Trophoblast cell (in vitro differentiated cells and primary cell): ENCODE measurements at places on chromosomes 13 and 19.

GRCh38 chr19:7497292-7497691 lies 8.5 kb upstream of the PEX11G start:
- peaks cover 9% of the 10 kb centered on the region for H3K4me1 ChIP-seq

- no peak overlapping the region for H3K27ac ChIP-seq
- no peaks in the 10 kb centered on the region for H3K27me3 ChIP-seq
- DNase-seq = peak; percentile 18
- peaks cover 8% of the 10 kb centered on the region for H3K4me1 ChIP-seq
These were observed 89.4 kb upstream of the TSHZ3 start for GRCh38 chr19:31438401-31439269.

GRCh38 chr13:105485081-105485480 lies 1050.4 kb downstream of the EFNB2 start:
- H3K4me1 ChIP-seq = no peaks in the 10 kb centered on the region
- H3K27ac ChIP-seq = no peak overlapping the region
- no peaks in the 10 kb centered on the region for H3K36me3 ChIP-seq
- DNase-seq = no peak
- no peak overlapping the region for H3K4me3 ChIP-seq
- no peaks in the 10 kb centered on the region for H3K27me3 ChIP-seq

DNA sequence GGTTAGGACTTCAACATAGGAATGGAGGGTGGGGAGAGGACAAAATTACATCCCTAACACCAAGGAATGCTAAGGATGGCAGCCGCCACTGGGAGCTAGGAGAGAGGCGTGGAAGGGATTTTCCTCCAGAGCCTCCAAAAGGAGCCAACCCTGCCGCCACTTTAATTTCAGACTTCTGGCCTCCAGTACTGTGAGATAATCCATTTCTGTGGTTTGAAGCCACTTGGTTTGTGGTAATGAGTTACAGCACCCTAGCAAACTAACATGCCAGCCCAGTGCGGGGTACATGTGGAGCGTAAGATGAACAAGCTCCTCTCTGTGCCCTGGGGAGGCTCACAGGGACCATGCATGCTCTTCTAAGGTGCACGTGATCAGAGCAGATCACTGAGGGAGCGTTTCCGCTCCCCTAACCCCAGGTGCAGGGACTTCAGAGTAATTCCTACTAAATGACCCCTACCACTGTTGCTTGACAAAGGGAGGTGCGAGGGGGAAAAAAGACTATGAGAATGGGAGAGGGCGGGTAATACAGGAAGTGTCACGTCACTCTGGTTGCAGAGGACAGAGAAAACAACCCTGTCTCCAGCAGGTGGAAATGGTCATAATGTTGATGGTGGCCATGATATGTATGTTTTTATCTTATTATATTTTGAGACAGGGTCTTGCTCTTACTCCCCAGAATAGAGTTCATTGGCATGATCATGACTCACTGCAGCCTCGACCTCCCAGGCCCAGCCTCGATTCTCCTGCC lies 12.0 kb downstream of the FPR1 start:
- no peaks in the 10 kb centered on the region for H3K27me3 ChIP-seq
- no peaks in the 10 kb centered on the region for H3K4me1 ChIP-seq
- H3K36me3 ChIP-seq = no peaks in the 10 kb centered on the region
- H3K27ac ChIP-seq = no peak overlapping the region

- H3K4me1 ChIP-seq = no peaks in the 10 kb centered on the region
- no peaks in the 10 kb centered on the region for H3K27me3 ChIP-seq
- H3K36me3 ChIP-seq = no peaks in the 10 kb centered on the region
- DNase-seq = no peak
- H3K4me3 ChIP-seq = no peak overlapping the region
- H3K27ac ChIP-seq = no peak overlapping the region
These were observed 351.4 kb downstream of the SLITRK5 start for GRCh38 chr13:88022431-88023208.

DNA sequence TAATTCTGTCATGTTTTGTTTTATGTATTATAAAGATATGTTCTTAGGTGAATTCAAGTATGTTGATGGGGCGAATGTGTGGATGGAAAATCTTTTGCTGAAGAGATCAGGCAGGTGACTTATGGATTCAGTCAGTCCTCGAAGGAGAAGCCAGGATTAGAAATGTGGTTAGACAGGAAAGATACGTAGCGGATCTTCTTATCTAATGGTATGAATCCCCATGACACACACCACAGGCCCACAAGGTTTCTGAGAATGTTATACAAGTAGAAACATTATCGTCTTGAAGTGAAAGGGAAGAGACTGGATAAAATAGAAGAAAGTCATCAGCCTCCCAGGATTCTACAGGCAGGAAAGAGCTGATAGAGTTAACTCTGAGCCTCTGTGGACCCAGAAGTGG lies 69.0 kb upstream of the RFXAP start:
- peak; percentile 74 for DNase-seq
- peaks cover 1% of the 10 kb centered on the region for H3K4me1 ChIP-seq
- H3K27me3 ChIP-seq = no peaks in the 10 kb centered on the region
- no peak overlapping the region for H3K4me3 ChIP-seq
- no peaks in the 10 kb centered on the region for H3K36me3 ChIP-seq

DNA sequence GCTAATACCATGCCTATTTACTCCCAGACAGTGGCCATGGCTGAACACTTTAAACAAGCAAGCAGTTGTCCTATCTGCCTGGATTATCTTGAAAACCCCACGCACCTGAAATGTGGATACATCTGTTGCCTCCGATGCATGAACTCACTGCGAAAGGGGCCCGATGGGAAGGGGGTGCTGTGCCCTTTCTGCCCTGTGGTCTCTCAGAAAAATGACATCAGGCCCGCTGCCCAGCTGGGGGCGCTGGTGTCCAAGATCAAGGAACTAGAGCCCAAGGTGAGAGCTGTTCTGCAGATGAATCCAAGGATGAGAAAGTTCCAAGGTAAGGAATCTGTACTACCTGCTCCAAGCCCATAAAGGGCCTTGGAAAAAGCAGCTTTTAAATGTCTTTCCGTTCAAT lies 8.6 kb downstream of the RFPL4AL1 start:
- H3K4me3 ChIP-seq = no peak overlapping the region
- DNase-seq = peak; percentile 46
- no peak overlapping the region for H3K27ac ChIP-seq
- no peaks in the 10 kb centered on the region for H3K4me1 ChIP-seq
- no peaks in the 10 kb centered on the region for H3K27me3 ChIP-seq

- H3K4me3 ChIP-seq = no peak overlapping the region
- H3K36me3 ChIP-seq = no peaks in the 10 kb centered on the region
- DNase-seq = peak; percentile 52
- H3K27me3 ChIP-seq = no peaks in the 10 kb centered on the region
- H3K4me1 ChIP-seq = no peaks in the 10 kb centered on the region
- no peak overlapping the region for H3K27ac ChIP-seq
These were observed 1.8 kb downstream of the APOC4 start for GRCh38 chr19:44943801-44944249.

GRCh38 chr19:3669947-3670795 lies 30.1 kb downstream of the PIP5K1C start:
- peaks cover 17% of the 10 kb centered on the region for H3K4me1 ChIP-seq
- H3K36me3 ChIP-seq = peaks cover 10% of the 10 kb centered on the region
- no peaks in the 10 kb centered on the region for H3K27me3 ChIP-seq
- H3K27ac ChIP-seq = peak overlapping the region; percentile 49
- peak; percentile 66 for DNase-seq

DNA sequence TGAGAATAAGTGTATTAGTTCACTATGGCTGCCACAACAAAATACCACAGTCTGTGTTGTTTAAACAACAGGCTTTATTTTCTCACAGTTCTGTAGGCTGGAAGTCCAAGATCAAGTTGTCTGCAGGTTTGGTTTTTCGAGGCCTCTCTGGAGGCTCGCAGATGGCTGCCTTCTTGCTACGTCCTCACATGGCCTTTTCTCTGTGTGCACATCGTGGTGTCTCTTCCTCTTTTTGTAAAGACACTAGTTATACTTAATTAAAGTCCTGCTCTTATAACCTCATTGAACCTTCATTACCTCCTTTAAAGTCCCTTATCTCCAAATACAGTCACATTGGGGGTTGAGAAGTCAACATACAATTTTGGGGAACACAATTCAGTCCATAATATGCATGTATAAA lies 10.6 kb downstream of the CSNK1A1L start:
- no peaks in the 10 kb centered on the region for H3K36me3 ChIP-seq
- H3K27ac ChIP-seq = no peak overlapping the region
- no peaks in the 10 kb centered on the region for H3K4me1 ChIP-seq
- H3K4me3 ChIP-seq = no peak overlapping the region
- no peaks in the 10 kb centered on the region for H3K27me3 ChIP-seq

GRCh38 chr19:43799502-43800142 lies 2.6 kb downstream of the LYPD5 start:
- H3K27me3 ChIP-seq = peaks cover 4% of the 10 kb centered on the region
- H3K4me3 ChIP-seq = no peak overlapping the region
- peaks cover 11% of the 10 kb centered on the region for H3K4me1 ChIP-seq
- peak; percentile 90 for DNase-seq

- peaks cover 11% of the 10 kb centered on the region for H3K4me1 ChIP-seq
- no peak overlapping the region for H3K4me3 ChIP-seq
- peaks cover 7% of the 10 kb centered on the region for H3K36me3 ChIP-seq
- H3K27ac ChIP-seq = no peak overlapping the region
- H3K27me3 ChIP-seq = no peaks in the 10 kb centered on the region
- no peak for DNase-seq
These were observed 2.6 kb downstream of the TNFRSF19 start for GRCh38 chr13:23572836-23573235.

DNA sequence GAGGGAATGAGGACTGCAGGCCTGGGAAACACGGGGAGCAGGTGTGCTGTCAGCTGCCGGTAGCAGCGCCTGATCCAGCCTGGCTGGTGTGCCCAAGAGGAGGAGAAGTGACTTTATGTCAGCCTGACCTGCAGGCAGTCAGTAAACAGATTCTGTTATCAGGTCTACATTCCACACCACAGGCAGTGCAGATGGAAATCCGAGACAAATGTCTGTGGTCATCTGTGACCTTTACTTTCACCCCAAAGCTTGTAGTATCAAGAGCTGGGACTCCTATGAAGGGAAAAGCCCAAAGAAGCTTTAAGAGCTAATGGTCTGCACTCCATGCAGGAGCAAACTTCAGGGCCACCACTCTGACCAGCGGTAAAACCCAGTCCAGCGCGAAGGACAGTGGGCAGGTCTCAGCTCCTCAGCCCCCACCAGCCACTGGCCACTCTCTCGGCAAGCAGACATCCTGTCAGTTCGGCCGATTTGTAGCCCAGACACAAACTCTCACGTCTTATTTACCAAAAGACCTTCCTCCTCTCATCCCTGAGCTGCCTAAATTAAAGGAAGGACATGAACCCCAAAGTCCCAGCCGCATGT lies 7.7 kb downstream of the EPS15L1 start:
- peak; percentile 85 for DNase-seq
- H3K36me3 ChIP-seq = no peaks in the 10 kb centered on the region
- peak overlapping the region; percentile 73 for H3K27ac ChIP-seq
- H3K27me3 ChIP-seq = no peaks in the 10 kb centered on the region

DNA sequence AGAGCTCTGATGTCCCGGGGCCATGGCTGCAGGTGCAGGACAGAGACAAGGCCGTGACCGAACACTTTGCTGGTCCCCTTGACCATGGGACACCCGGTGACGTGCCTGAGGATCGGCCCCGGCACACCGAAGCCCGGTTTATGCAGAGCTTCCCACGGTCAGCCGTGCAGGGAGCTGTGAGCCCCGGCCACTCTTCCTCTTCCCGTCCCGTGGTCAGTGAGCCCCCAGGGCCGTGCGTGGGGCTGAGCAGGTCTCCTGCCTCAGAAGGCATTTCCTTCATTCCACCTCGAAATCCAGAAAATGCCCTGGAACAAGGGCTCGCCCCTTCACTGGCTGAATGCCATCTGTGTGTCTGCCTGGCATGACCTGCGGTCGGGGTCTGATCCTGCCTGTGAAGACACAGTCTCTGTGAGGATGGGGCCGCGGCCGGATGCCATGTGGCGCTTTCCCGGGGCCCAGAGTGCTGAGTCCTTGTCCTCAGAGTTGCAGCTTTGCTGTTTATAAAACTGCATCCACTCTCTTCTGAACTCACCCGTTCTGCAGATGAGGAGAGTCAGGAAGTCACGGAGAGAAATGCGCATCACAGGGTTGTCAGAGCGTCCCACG lies 16.9 kb downstream of the MCF2L start:
- no peak for DNase-seq
- H3K27me3 ChIP-seq = no peaks in the 10 kb centered on the region
- H3K36me3 ChIP-seq = no peaks in the 10 kb centered on the region
- no peak overlapping the region for H3K27ac ChIP-seq

GRCh38 chr19:44807162-44807561 lies 1.7 kb upstream of the BCAM start:
- H3K4me3 ChIP-seq = no peak overlapping the region
- H3K4me1 ChIP-seq = peaks cover 12% of the 10 kb centered on the region
- H3K27me3 ChIP-seq = no peaks in the 10 kb centered on the region
- peak; percentile 80 for DNase-seq
- H3K36me3 ChIP-seq = no peaks in the 10 kb centered on the region

DNA sequence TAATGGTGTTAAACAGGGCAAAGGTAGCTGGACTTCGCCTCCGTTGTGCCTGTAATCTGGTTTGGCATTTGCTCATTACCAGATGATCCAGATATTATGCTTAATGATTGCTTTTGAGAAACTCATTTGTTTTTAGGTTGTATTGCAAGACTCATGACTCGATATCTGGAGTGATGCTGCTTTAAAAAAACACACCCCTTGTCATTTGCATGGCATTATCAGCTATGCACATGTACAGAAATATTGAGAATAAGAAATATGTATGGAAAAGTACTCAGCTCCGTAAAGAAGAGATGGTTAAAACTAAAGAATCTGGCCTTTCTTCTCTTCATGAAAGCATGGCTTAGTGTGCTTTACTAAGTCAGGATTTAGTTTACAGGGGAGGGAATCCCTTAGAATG lies 95.0 kb downstream of the ARHGEF7 start:
- no peak for DNase-seq
- no peak overlapping the region for H3K4me3 ChIP-seq
- H3K27ac ChIP-seq = no peak overlapping the region
- peaks cover 27% of the 10 kb centered on the region for H3K4me1 ChIP-seq
- peaks cover 1% of the 10 kb centered on the region for H3K36me3 ChIP-seq

DNA sequence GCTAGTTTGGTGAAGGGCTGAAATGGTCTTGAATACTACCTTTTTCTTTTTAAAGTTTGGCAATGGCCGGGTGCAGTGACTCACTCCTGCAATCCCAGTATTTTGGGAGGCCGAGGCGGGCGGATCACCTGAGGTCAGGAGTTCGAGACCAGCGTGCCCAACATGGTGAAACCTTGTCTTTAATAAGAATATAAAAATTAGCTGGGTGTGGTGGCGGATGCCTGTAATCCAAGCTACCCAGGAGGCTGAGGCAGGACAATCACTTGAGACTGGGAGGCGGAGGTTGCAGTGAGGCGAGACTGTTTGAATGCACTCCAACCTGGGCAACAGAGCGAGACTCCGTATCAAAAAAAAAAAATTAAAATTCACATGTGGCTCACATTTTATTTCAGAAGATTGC lies 880 bp upstream of the ZNF723 start:
- DNase-seq = no peak
- H3K4me1 ChIP-seq = no peaks in the 10 kb centered on the region
- no peak overlapping the region for H3K4me3 ChIP-seq
- H3K27me3 ChIP-seq = no peaks in the 10 kb centered on the region
- no peak overlapping the region for H3K27ac ChIP-seq
